ENCODE measurements at places on chromosomes 12 and 14.

- DNase-seq = no peak
Observed at GRCh38 chr14:102966681-102967505, 44.4 kb downstream of the AMN start.

GRCh38 chr14:104657563-104658324 lies 31.7 kb upstream of the INF2 start:
- no peak for DNase-seq

DNA sequence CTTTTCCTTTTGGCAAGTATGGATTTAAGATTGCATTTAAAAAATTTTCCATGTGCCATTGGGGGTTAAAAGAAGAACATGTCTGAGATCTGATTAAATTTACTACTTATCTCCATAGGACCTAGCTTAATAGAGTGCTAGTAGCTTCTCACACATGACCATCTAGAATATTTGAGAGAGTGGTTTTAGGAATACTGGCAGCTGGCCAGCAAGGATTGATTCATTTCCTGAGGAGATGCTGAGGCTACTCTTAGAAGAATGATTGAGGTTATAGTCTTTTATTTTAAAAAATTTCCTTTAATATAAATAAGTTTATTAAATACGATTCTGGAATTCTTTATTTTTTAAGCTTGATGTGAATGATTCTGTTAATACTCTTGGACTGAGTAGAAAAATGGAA lies 56.2 kb downstream of the MIPOL1 start:
- DNase-seq = no peak

GRCh38 chr12:106074361-106074705 lies 64.4 kb downstream of the NUAK1 start:
- no peak for DNase-seq

- DNase-seq = no peak
Observed at GRCh38 chr12:46103559-46104383, 113.4 kb upstream of the SCAF11 start.

DNA sequence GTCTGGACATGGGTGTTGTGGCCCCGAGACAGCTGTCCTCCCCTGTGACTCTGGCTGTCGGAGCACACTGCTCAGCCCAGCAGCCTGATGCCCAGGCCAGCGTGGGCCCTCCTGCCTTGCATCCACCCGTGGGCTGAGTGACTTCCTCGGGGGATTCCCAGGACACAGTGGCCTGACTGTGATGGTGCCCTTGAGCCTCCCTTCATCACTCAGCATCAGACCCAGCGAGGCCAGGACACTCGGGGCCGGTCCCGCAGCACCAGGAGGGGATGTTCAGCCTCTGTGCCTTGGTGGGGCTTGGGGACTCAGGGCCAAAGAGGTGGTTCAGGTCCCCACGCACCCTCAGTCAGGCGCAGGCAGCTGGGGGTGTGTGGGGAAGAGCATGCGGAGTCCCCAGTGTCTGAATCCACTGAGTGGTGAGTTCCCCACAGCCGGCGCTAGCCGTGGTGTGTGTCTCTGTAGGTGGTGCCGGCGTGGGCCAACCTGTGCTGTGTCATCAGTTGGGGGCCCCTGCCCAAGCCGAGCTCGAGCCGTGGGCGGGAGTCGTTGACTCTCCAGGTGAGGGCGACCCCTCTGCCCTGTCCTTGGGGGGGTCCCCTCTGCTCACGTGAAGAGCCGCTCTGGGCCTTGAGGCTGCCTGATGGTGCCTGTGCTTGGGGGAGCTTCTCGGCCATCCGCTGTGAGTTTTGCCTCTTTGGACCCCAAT lies 185.8 kb downstream of the ADGRD1 start:
- DNase-seq = no peak

- no peak for DNase-seq
Observed at GRCh38 chr12:33587784-33588712, 148.4 kb upstream of the SYT10 start.

GRCh38 chr12:4420138-4420670 lies 25.4 kb downstream of the FGF6 start:
- no peak for DNase-seq

- DNase-seq = no peak
Observed at GRCh38 chr14:22502007-22502406, 87.0 kb downstream of the DAD1 start.

- no peak for DNase-seq
Observed at GRCh38 chr12:118190266-118190665, 54.3 kb downstream of the PEBP1 start.

DNA sequence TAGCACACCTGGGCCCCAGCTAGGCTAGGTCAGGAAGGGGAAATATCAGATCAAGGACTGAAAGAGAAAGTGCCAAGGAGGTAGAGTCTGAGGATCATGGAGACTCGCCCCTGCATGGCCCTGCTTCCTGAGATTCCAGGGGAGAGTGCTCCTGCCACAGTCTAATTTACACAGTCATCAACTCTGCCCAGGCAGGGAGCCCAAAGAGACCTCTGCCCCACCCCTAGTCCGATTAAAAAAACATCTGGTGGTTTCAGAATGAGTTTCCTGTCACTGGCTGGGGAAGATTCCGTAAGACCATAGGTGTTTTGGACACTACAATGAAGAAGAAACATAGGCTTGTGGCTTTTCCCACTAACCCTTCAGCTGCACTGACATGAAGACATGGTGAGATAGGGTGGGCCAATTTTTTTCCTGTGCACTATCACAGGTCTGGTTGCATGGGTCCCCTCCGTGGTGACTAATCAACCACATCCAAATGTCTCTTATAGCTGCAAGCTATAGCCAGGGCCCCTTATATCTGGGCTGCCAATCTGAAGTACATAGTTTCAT lies 31.5 kb upstream of the GZMB start:
- no peak for DNase-seq

DNA sequence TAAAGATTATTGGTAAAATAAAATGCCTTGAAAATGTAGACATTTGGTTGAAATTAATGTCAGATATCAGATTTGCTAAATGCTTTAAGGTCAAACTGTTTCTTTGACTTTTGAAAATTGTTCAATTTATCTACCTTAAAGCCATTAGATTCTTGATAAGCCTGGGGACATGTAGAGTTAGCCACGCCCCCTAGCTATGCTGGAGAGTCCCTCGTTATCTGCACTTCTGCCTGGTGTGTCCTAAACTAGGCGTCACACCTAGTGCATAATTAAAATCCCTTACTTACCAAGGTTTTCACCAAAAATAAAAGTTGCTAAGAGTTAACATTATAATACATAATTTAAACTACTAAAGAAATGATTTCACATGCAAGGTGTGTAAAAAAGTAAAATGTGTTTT lies 79.5 kb downstream of the EGLN3 start:
- no peak for DNase-seq

GRCh38 chr14:88791252-88791621 lies 1.5 kb downstream of the EML5 start:
- DNase-seq = no peak

DNA sequence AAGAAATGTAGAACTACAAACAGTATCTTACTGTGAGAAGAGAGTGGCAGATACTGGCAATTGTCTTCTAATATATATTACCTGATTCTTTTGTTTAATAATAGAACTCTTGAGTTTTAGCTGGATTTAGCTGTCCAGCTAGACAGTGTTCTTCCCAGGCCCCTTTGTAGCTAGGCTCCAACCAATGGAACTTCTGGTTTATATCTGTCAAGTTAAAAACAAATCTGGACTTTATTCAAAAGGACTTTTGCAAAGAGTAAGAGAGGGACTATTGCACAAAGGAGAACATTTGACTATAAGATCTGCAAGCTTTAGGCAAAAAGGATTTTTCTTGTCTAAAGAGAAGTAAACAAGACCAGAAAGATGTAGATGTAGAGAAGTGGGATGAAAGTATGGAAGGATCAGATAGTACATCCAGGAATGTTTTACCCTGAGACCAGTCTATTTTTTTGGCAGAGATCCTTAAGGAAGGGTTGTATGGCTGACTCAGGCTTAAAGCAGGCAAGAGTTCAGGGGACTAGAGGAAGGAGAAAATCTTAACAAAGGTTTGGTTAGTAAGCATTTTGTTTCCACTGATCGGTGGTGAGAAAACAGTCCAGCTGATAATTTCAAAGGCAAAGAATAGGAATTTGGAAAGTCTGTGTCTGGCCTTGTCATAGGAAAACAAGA lies 111.1 kb upstream of the PLEKHA5 start:
- no peak for DNase-seq

DNA sequence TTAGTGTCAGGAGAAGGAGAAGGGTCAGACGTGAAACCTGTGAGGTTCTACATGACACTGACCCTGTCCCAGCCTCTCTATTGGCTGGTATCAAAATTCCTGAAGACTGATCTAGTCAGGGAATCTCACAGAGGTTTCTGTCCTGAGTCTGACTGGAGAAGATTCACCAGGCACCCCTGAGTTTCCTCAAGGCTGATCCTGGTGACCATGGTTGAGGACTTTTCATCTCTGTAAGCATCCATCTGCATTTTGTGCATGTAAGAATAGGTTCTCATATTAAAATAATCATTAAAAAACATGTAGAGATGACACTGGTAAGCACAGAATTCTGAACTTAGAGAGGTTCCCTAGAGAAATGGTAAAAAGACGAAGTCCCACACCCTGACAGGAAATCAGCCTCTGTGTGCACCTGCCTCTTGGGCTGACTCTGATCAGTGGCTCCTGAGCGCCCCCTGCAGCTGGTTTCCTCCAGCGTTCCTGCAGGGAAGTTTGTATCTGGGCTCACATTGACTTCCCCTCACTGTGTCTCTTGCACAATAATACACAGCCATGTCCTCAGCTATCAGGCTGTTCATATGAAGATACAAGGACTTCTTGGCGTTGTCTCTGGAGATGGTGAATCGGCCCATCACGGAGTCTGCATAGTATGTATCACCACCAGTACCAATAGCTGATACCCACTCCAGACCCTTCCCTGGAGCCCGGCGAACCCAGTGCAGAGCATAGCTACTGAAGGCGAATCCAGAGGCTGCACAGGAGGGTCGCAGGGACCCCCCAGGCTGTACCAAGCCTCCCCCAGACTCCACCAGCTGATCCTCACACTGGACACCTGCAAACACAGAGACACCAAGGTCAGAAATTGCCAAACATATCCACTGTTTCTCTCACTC lies 991.9 kb downstream of the TMEM121 start:
- DNase-seq = peak; percentile 91

GRCh38 chr14:92122351-92122677 lies 545 bp downstream of the CPSF2 start:
- DNase-seq = no peak

DNA sequence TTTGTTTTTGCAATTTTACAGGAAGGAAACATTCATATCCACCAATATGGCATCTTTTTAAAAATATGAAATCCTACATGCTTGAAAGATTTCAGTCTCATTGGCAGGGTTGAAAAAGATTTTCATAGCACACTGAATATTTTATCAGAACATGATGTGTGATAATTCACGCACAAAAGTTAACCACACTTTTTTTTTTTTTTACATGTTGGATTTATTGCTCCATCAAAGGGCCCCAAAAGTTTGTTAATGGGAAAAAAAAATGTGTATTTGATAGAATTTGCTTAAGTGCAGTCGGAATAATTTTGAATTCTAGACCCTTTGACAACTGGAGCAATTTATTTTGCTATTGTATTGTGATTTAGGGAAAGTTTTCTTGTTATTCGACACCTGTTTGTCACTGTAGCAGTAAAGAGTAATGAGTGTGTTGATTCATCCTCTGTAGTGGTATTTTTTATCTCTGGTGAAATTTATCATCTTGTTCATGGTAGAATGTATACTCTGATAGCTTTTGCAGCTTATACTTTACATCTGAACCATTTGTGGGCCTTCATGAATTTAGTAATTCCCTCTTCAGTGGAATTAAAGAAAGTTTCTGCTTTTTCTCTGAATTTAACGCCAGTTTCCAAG lies 1.1 kb downstream of the EML1 start:
- DNase-seq = no peak

- no peak for DNase-seq
Observed at GRCh38 chr12:3168223-3169221, 91.3 kb downstream of the TSPAN9 start.

- no peak for DNase-seq
Observed at GRCh38 chr12:124909831-124910560, 4.5 kb downstream of the UBC start.

DNA sequence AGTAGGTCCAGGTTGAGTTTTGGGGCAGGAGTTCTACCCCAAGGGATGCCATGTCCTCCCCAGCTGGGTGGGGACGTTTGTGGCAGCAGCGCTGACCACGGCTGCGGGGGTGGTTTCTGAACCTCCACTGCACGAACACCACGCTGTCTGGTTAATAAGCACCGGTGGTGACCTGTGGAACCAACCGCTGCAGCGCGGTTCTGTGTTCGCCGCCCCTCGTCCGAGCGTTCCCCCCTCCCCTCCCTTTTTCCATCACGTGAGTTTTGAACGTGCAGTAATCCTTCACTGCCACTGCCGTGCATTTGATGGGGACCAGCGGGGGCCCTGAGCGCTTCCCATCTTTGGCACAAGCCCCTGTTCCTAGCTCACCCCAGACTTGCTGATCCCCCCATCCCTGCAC lies 6.4 kb upstream of the ADSS1 start:
- no peak for DNase-seq

DNA sequence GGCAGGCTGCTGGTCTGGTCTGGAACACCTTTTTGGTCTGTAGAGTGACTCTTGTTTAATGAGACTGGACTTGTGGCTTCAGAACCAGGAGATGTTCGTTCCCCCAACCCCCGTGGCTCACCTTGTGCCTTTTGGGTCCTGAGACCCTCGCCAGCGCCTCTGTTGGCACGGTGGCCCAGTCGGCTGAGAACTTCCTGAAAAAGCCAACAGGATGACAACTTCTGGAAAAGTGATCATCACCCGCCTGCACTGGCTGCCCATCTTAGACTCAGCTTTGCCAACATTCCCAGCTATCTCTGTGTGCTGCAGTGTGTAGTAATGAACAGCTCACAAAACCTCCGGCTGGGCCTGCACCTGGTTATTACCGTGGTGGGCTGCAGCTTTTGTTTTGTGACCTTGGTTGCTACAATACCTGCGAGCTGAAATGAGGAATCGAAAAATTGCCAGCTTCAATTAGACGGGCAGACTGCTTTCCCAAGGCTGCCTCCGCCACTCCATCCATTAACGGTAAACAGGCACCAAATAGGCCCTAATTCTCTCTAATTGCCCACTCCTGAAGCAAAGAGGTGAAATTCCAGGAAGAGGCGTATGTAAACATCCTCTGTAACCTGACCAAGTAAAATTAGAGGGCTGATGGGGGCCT lies 16.0 kb downstream of the MEG3 start:
- DNase-seq = no peak

DNA sequence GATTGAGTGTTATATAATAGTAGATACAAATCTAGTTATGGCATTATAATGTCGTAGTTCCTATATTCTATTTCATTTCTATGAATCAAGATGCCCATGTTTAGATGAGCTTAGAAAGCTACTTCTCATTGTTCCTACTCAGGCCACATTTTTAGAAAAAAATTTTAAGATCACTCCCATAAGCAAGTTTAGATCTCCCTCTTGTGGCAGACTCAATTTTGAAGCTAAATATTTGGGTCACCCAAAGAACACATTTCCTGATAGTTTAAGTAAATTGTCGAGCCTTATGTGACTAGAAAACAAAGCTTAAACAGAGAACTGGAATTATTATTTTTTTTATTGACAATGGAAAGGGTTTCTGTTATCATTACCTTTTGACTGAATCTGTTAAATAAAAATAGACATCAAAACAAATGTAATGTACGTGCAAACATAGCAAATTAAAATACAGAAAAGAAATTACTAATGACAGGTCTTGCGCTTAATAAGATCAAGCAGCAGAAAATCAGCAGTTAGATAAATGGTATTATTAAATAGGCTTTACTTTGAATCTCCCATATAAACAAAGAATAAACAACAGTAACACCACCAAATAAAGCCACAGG lies 180.2 kb downstream of the ACSS3 start:
- no peak for DNase-seq

GRCh38 chr12:46150735-46151134 lies 118.1 kb downstream of the SLC38A1 start:
- DNase-seq = no peak
